ENCODE measurements at places on chromosomes 3 and 15.

- no peak for DNase-seq
These were observed 22.1 kb downstream of the RAB8B start for GRCh38 chr15:63211549-63211948.

DNA sequence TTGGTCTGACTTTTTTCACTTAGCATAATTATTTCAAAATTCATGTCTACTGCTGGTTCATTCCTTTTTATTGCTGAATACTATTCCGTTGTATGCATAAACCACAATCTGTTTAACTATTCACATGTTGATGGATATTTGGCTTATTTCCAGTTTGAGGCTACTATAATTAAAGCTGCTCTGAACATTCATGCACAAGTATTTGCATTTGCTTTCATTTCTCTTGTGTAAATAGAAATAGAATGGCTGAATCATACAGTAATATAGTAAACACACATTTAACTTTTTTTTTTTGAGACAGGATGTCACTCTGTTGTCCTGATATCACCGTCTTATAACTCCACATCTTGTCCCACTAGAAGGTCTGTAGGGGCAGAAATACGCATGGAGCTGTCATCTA is 57.3 kb downstream of the NMNAT3 start:
- no peak for DNase-seq

DNA sequence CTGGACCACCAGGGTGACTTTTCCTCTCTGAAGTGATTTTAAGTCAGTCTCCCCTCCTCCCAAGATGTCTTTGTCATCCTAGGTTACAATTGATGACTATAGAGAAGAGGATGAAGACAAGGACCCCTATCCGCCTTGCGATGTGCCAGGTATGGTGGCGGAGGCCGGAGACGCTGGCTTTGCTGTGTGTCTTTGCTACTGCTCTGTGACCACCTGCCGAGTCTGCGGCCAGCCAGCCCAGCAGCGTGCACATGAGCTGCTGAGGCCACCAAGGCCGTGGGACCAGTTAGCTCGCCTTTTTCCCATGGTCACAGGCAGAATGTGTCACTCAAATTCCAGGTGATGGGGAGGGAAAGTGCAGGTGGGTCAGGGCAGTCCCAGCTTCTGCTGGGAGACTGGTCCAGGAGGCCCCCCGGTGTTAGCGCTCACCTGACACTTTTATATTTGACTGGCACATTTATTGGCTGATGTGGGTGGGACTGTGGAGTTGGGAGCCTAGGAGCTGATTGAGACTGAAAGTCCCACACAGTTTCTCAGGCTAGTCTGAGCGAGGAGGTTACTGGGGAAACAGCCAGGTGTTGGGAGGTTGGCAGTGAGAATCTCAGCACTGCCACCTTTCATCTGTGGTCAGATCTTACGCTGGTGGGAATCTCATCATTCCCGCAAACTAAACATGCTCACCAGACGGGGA is 114.1 kb downstream of the CHDH start:
- no peak for DNase-seq

GRCh38 chr3:82031596-82031995 is 270.2 kb upstream of the GBE1 start:
- no peak for DNase-seq

DNA sequence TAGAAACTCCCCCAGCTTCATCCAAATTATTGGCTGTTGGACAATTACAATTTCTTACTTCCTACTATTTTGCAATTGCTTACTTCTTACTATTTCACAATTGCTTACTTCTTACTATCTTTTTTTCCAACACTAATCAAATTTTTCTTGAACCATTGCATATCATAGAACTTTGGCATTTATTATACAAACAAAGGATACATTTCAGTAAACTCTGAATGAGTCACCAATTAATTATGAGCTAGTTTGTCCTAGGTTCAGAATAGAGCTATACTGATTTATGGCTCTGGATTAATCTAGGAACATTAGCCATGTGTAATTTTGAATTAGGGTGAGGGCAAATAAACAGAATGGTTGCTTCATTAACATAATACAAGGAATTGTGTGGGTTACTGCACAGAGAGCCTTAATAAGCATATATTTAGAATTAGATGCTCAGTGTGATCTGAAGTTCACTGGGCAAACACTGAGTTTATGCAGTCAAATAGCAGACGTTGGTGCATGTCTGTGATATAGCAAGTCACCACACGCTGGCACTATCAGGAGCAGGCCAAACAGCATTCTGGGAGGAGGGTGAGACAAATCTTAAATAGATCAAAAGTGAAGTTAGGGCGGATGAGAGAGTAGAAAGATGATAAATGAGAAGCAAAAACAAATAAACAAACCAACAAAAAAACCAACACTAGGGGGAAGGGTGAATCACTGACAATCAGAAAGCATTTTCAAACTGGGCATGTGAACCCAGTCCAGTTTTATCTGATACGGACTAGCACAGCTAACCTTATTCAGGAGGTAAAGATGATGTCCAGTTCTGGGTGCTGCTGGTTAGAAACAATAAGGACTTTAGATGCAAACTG is 21.5 kb downstream of the GABRR3 start:
- no peak for DNase-seq

DNA sequence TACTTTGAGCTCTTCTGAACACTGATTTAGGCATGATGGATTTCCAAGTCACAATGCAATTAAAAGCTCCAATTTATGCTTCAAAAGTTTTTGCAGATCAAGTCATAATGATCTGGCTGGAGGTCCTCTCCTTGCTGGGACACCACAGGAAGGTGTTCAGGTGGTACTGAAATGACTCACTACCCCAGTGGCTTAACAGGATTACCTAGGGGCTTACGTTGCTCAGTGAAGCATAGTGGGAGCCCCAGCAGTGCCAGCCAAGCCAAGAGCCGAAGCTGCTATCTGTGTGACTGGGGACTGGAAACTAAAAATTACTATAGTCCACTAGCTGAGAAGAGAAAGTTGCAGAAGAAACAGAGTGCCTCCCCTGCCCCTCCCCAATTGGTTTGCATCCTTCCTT is 110.1 kb upstream of the LPP start:
- no peak for DNase-seq

DNA sequence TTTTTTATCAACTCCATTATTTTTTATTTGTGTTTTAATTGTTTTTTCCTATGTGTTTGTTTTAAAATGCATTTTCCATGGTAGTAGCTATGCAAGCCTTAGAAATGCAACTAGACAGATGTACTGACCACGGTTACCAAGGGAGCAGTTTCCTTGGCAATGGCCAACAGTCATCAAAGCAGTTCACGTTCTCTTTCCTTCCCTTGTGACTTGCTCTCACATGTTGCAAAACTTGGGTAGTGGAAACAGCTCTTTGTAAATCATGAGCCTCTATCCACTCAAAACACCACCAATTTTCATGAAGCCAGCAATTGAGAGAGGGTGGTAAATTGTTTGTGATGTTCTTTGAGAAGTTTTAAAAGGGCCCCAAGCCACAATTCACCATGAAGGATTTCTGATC is 499.4 kb upstream of the MDFIC2 start:
- DNase-seq, result no peak

GRCh38 chr3:101423984-101424888 is 88.8 kb downstream of the SENP7 start:
- DNase-seq, result no peak

DNA sequence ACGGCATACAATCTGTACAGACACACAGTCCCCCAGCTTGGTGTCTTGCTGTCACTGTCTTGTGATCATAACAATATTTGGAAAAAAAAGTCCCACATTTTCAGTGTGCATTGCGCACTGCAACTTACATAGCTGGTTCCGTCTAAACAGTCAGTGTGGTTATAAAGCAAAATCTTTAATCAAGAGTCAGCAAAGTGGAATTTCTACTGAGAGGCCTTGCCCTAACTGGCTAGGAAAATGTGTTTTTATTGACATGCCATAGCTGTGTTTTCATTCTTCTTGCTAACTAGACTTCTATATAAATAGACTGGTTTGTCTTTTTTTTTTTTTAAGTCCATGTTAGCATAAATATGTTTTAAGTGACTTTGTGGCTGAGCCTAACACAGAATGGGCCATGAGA is 174.8 kb downstream of the POLR2M start:
- DNase-seq, result no peak

DNA sequence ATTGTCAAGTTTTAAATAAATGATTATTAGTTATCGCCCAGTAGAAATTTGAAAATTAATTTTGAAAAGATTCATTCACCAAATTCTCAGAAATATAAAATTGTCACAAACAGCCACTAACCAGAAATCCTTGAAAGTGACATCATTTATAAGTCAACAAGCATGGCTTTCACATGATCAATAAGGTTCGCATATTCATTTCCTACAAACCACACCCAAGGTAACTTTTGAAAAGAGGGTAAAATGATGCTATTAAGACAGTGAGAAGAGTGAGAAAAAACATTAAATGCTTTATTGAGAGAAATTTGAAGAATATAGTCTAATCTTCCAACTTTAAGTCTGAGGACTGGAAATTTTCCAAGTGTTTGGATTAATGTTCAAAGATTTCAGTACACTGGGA is 263.6 kb upstream of the ALCAM start:
- DNase-seq, result no peak

GRCh38 chr3:43769097-43769884 is 78.6 kb downstream of the ABHD5 start:
- DNase-seq, result peak; percentile 97

DNA sequence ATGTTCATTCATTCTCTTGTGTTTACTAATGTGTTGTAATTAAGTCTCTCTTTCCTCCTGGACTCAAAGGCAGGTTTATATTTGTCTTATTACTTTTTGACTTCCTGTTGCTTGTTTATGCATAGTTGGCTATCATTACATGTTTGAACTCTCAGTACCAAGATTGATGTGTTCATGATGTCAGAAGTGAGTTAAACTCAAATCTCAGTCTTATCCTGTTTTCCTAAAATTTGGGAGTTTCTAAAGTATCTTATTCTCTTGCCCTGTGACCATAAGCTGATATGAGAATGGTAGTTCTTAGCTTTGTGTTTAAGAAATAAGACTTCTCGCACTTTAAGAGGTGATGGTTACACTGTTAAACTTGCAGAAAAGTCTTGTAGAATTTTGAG is 5.2 kb downstream of the GLCE start:
- DNase-seq, result no peak

DNA sequence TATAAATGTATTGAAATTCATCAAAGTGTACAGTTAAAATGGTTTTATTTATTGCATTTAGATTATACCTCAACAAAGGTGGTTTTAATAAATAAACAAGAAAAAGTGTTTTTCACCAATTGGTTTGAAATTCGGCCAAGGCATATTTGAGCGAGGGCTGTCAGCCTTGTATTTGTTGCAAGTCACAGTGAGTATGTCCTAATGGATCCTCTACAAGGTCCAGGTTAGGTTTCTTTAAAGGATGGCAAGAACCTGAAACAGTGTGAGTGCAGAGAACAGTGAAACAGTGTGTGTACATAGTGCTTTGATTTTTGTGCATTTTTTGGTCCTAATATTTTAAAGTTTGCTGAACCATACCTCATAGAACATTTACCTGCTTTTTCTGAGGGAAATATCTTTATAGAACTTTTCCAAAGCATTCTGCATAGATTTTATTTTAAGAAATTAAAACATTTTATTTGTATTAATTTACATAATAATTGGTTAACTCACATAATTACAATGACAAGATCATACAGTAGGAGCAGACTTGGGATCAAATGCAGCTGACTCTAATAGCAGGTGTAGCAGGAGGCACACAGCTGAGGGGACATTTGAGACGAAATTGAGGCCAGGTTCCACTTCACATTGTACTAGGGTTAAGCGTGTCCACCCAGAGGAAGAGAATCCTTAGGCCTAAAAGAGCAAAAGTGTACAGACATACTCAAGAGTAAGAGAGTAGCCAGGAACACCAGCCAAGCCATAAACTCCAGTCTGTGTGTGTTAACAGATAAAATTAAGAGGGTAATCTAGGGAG is 428.8 kb upstream of the TPRG1 start:
- no peak for DNase-seq

DNA sequence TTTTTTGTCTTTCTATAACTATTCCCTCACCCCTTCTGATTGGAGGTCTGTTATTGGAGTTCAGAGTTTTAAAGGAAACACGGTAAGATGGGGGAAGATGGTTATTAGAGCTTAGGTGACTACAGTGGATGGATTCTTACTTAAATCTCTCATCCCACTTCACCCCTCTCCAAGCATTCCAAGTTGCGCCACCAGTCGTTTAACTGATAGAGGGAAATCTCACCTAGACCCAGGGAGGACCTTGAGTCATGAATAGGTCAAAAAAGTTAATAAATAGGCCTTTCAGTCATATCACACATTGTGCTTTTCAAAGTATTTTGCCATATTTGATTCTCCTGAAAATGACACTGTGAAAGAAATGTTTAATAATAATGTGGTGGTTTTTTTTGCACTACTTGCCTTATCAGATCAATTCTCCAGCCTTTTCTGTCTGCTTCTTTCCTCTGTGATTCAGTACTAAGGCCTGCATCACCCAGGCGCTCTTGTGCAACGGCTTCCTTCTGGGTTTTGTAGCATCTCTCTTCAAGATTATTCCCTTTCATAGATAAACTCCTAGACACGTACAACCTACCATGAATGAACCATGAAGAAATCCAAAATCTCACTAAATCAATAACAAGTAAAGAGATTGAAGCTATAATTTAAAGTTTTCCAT is 100.4 kb upstream of the TGFBR2 start:
- DNase-seq, result no peak

DNA sequence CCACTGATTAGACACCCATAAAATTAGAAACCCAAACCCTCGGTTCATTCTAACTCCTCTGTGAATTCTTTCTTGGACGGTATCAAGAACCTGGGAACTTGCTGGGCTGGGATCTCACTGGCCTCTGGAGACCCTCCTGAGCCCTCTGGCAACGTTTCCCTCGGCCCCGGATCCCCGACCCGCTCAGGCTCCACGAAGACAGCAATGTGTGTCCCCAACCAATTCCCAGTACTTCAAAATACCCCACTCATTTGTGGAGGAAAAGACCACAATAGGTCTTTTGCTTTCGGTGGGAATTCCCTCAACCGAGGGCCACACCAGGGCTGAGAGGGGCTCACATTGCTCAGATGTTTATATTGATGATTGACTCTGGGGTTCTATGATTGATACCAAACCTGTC is 117.9 kb upstream of the PRR20G start:
- DNase-seq, result no peak

GRCh38 chr3:176566757-176567156 is 630.5 kb downstream of the TBL1XR1 start:
- no peak for DNase-seq

- no peak for DNase-seq
These were observed 15.4 kb downstream of the RAF1 start for GRCh38 chr3:12648384-12648959.
